T-helper 17 cell (primary cell): ENCODE measurements at places on chromosomes 1 and 21.

DNA sequence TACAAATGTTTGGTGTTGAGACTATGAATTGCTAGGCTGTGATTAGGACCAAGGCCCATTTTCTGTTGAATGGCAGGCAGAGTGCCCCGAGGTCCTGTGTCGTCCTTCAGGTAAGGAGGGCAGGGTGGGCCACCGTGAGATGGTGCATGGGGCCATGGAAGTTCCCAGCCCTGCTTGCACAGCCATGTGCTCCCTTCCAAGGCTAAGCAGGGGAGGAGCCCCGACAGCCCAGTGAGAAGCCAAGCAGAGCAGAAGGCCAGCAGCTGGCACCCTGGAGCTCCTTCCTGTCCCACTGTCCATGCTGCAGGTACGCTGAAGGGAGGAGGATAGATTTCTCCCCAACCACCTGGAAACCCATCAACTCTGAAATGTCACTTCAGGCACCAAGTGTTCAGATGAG lies 8.2 kb upstream of the NUAK2 start:
- no peak for DNase-seq

- no peak for DNase-seq
Observed at GRCh38 chr1:24968941-24969585, 39.0 kb upstream of the RUNX3 start.

- no peak for DNase-seq
Observed at GRCh38 chr1:239263801-239264200, 122.6 kb upstream of the CHRM3 start.

DNA sequence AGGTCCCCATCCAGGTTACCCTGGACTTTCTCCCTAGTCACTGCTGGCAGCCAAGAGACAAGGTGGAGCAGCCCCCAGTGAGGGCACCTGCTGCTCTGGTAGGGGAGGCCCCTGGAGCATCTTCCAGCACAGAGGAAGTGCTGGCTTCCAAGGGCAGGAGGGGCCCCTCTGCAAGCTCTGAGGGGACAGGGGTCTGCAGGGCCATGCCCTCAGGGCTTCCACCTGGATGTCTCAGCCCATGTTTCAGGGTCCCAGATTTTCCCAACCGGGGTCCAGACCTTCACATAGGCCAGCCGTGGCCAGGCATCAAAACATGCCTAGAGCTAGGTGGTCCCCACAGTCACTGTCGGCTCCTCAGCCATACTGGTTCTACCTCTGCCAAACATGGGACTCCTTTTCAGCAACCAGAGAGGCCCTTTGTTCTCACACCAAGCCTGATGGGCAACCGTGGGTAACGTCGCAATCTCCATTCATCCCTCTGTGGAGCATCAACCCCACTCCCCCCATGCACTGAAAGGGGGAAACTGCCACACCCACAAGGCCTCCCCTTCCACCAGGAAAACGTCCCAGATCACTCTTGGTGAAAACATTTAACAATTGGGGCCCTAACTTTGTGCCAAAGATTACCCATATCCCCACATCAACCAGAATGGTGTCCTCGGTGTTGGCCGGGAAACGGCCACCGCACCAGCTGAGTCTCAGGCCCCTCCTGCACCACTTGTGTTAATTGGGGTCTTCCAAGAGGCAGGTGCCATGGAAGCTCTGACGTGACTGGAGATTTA lies 1.9 kb upstream of the COL6A2 start:
- DNase-seq, result no peak

DNA sequence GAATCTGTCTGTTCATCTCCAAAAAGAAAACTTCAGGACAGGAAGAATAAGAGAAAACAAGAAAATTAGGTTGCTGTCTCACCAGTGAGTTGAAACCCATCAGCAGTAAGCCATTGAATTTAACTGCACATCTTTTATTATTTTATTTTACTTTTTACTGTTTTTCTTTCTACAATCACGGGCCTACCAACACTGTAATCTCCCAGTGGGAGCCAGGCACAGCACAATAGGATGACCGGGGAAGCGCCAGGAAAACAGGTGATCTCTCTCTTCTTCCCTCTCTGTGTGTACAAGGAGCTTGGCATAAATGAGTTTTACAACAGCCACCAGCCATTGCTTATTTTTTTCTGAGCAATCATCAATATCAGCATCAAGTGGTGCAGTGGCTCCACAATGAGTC lies 113.1 kb upstream of the ESRRG start:
- DNase-seq, result no peak
